HS-27A (cell line): ENCODE measurements at places on chromosomes 16 and 17.
A peak's percentile ranks its signal among the peaks of the same experiment; 100 is the strongest.

- DNase-seq = no peak
Observed at GRCh38 chr16:69371564-69371963, 14.2 kb downstream of the TERF2 start.

GRCh38 chr17:35448214-35448898 lies at the start of gene SLFN13:
Gene SLFN13 (minus strand): TSS chr17:35448766. CDS start chr17:35445680, 3,086 bp downstream.
- no peak for DNase-seq

- DNase-seq = no peak
Observed at GRCh38 chr16:8675183-8676159, 1.1 kb downstream of the ABAT start.

DNA sequence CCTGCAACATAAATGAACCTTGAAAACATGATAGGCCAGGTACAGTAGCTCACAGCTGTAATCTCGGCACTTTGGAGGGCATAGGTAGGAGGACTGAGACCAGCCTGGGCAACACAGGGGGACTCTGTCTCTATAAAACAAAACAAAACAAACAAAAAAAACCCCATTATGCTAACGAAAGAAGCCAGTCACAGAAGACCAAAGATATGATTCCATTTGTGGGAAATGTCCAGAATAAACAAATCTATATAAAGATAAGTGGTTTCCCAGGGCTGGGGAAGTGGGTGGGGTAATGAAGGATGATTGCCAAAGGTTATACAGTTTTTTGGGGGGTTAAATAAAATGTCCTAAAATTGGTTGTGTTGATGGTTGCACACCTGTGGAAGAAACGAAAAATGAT lies 36.5 kb upstream of the SIAH1 start:
- DNase-seq = no peak

GRCh38 chr16:87692756-87693155 lies 73.0 kb downstream of the KLHDC4 start:
- DNase-seq = no peak

GRCh38 chr17:9346296-9346926 lies 229.2 kb downstream of the STX8 start:
- no peak for DNase-seq

GRCh38 chr17:79626156-79626890 lies 15.5 kb upstream of the RBFOX3 start:
- no peak for DNase-seq

DNA sequence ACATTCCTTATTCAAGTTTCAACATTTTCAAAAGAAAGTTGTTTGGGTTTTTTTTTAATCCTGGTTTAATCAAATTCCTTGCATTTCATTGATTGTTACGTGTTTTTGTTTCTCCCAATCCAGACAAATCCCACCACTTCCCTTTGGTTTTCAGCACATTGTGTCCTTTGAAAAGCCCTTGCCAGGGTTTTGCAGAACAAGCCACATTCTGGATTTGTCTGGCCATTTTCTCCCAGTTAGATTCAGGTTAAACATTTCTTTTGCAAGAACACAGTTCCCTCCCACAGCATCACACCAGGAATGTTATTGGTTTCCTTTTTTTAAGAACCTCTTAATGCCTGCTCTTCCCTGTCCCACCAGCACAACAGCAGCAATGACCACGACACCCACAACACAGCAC lies 278.0 kb upstream of the SALL1 start:
- DNase-seq = no peak

DNA sequence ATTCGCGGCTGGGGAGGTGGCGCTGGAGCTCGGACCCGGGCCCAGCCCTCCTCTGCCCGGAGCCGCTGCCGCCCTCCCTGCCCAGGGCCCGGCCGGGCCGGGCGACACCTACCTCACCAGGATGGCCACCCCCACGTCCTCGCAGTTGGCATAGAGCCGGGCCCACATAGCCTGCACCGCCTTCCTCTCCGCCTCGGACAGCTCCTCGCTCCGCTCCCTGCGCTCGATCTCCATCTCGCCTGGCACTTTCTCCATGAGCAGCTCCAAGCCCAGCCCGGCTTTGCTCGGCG lies 276 bp downstream of the CYGB start:
- DNase-seq = no peak

DNA sequence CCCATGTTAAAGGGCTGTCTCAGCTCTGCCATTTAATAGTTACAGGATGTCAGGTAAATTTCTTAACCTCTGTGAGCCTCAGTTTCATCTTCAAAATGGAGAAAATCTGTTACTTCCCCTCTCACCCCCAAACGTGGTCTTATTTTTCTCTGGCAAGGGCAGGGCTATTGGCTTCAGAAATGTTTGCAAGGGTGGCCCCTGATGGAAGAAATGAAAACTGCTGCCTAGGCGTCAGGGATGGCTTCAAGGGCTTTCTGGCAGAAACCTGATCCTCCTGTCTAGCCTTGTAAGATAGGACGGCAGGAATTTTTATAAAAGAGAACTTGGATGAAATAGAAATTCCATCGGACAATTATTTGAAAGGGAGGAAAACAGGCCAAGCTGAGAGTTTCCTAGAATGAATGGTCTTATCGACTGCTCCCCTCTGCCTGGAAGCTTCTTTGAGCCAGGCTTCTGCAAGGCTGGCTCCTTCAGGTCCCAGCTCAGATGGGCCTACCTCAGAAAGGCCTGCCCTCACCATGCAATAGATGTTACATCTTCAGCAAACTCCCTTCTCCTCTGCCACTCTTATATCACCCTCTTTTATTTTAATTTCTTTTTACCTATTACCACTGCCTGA lies 43.0 kb upstream of the TANGO6 start:
- DNase-seq = peak; percentile 88

GRCh38 chr16:21619765-21620425 lies 20.5 kb downstream of the METTL9 start:
- no peak for DNase-seq

DNA sequence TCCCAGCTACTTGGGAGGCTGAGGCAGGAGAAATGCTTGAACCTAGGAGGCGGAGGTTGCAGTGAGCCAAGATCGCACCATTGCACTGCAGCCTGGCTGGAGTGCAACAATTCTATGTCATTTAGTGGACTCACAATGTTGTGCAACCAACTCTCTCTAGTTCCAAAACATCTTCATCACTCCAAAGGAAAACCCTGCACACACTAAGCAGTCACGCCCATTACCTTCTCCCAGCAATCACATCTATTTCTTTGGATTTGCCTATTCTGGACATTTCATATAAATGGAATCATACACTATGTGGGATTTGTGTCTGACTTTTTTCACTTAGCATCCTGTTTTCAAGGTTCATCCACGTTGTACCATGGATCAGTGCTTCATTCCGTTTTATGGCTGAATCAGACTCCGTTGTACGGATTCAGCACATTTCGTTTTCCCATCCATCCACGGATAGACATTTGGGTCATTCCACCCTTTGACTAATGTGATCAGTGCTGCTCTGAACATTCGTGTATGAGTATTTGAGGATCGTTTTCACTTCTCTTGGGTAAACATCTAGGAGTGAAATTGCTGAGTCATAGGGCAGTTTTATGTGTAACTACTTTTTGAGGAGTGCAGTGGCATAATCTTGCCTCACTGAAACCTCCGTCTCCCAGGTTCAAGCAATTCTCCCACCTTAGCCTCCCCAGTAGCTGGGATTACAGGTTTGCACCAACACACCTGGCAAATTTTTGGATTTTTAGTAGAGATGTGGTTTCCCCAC lies 45.4 kb upstream of the EMP2 start:
- DNase-seq = no peak

- DNase-seq = no peak
Observed at GRCh38 chr16:79163691-79164387, 436.7 kb downstream of the MAF start.

- peak; percentile 9 for DNase-seq
Observed at GRCh38 chr17:14091367-14091766, 22.1 kb downstream of the COX10 start.

DNA sequence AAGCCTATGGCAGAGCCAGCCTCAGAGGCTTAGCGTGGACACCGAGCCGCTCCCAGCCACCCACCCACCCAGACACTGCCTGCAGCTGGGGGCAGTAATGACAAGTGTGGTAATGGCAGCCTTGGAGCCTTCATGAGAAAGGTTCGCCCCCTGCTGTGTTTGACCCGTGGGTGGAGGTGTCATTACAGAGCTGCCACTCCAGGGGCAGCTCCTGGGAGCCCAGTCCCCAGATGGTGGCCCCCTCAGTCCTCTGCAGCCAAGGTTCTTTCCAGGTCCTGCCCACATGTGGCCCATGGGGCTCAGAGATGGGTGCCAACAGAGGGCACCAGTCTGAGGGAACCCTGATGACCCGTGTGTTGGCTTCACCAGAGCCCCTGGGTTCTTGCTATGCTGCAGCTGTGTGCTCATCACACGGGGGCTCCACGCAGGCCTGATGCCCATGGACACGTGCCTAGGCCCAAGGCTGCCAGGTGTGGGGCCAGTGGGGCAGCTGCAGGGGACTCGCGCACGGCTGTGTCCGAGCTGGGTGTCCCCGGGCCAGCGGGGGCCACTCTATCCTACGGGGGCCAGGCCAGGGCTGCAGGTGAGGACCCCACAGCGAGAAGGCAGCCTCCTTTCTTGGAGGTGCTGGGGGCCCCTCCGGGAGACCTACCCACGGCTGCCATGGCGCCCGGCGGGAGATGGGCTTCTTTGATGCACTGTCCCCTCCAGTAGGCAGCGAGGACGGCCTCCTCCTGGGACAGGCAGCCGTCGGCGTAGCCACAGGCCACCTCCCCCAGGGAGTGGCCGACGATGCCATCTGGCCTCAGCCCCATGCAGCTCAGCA lies 8.1 kb downstream of the FASN start:
- DNase-seq = no peak

DNA sequence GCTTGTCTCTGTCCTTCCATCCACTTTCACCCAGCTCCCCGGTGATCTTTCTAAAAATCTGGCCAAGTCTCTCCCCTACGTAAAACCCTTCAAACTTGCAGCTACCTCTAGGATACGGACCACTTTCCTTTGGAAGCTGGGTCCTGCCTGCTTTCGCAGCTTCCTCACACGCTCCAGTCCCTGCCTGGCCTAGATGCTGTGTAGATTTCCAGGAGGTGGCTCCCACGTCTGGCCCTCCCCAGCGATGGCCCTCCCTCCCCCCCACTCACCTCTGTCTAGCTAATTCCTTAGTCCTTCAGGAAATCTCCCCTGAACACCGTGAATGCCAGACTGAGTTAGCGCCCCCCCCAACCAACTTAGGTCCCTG lies 579 bp upstream of the LRRC59 start:
- no peak for DNase-seq
